ENCODE measurements at places on chromosomes 7 and 10. TPM values are rescaled to one million over a fixed set of nuclear protein-coding genes. Genes with fewer than 3 reads are reported as not detected.
A peak's percentile ranks its signal among the peaks of the same experiment; 100 is the strongest.

DNA sequence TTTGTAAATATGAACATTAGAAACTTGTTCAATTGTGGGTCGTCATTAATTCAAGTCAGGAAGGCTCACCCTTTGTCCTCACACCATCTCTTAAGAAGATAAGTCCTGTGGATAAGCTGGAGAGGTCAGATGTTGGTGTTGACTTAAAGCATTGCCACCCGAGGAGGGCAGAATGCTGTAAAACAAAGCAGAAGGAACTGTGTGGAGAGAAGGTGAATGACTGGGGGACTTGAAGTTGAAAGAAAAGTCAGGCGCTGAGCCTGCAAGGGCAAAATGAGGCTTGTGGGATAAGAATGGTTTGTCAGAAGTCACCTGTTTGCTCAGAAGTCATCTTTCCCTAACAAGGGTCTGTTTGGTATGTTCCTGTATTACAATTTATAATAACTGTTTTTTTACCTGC lies 9.1 kb downstream of the RPA3 start:
- H3K36me3 ChIP-seq, result no peaks in the 10 kb centered on the region
- no peaks in the 10 kb centered on the region for H3K4me1 ChIP-seq
- no peaks in the 10 kb centered on the region for H3K27me3 ChIP-seq
- no peak overlapping the region for H3K27ac ChIP-seq
- no peak overlapping the region for H3K4me3 ChIP-seq
- no peak for DNase-seq

- H3K4me3 ChIP-seq, result no peak overlapping the region
- H3K27ac ChIP-seq, result no peak overlapping the region
- no peaks in the 10 kb centered on the region for H3K27me3 ChIP-seq
- no peak for DNase-seq
These were observed 24.6 kb downstream of the BRI3 start for GRCh38 chr7:98305951-98306535.

DNA sequence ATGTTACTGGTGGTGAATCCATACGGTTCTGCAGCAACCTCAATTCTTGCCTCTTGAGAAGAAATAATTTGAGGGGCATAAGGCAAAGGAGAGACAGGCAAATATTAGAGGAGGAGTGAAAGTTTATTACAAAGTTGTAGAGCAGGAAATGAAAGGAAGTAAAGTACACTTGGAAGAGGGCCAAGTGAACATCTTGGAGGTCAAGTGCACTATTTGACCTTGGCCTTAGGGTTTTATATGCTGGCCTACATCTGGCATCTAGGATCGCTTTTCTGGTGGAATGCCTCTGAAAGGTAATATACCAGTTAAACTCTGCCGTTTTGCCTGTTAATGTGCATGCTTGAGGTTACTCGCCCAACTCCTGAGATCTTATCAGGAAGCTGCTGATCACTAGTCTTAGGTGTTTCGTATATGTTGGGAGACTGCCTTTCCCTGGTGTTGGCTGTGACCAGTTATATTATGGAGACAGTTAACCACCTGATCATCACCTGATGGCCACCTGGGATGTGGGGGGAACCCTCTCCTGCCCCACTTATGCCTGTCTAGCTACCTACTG lies 66.1 kb upstream of the CYP2C18 start:
- H3K27me3 ChIP-seq, result no peaks in the 10 kb centered on the region
- H3K27ac ChIP-seq, result no peak overlapping the region
- DNase-seq, result no peak

DNA sequence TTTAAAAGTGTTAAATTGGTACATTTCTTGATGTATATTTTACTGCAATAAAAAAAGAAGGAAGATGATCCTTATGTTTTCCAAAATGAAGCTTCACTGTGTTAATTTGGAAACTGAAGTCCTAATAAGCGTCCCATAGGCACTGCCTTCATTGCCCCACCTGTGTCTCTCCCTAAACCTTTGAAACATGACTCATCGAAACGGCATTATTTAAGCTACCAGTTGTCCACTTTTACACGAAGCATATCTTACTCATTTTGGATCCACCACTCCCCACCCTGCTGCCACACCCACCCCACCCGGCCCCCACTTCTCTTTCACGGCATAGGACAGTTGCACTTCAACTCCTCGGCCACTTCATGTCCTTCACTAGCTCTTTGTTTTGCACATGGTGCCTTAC lies 85.5 kb downstream of the KIAA1549 start:
- no peak overlapping the region for H3K27ac ChIP-seq
- no peak overlapping the region for H3K4me3 ChIP-seq
- no peak for DNase-seq
- H3K36me3 ChIP-seq, result peaks cover 5% of the 10 kb centered on the region

DNA sequence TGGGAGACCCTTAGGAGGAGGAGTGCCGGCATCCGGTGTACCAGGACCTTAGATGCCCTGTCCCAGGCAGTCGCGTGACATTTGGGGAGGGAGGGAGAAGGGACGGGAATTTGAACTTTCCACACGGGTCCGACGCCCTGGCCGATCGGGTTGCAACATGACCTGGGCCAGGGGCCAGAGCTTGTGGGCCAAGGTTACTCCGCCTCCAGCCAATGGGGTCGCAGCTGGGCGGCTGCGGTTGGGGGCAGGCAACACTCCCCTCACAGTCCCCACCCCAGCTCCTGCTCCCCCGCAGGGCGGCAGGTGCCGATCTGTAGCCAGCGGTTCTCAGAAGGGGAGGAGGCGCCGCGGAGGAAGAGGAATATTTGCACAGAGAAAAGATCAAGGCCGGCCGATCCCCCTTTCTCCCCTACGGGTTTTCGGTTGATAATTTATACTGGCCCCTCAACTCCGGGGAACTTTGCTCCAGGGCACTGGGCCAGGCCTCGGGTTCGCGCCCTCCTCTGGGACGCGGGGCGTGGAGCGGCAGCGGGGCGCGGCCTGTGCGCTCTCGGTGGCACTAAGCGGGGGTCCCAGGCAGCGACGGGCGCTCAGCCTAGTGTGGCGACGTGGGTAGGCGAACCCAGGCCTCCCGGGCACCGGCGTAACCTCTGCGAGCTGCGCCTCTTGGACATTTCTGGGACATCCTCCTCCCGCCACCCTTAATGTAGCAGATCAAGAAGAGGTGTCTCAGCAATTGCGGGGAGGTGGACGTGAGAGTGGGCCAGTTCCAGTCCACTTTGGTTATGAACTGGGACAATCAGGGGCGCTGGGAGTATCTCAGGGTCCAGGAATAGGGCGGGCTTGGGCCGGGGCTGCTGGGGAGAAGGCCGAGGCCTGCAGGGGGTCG lies 1.2 kb downstream of the MLXIPL start:
- H3K27ac ChIP-seq, result no peak overlapping the region
- H3K36me3 ChIP-seq, result no peaks in the 10 kb centered on the region
- H3K4me1 ChIP-seq, result peaks cover 5% of the 10 kb centered on the region
- H3K27me3 ChIP-seq, result peaks cover 72% of the 10 kb centered on the region

DNA sequence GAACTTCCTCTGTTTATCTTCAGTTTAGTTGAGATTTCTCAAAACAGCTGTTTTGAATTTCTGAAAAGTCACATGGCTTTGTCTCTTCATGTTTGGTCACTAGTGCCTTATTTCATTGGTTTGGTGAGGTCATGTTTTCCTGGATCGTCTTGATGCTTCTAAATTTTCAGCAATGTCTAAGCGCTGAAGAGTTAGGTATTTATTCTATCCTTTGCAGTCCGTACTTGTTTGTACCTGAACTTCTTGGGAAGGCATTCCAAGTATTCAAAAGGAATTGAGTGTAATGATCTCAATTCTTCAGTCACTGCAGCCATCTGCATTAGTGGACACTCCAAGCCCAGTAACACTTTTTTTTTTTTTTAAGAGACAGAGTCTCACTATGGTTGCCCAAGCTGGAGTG lies 67.7 kb downstream of the HERC4 start:
- no peak overlapping the region for H3K27ac ChIP-seq
- no peak overlapping the region for H3K4me3 ChIP-seq
- no peak for DNase-seq
- H3K27me3 ChIP-seq, result no peaks in the 10 kb centered on the region

- H3K4me1 ChIP-seq, result peaks cover 33% of the 10 kb centered on the region
- H3K27ac ChIP-seq, result peak within 1 kb of the TSS; percentile 87
- no peaks in the 10 kb centered on the region for H3K27me3 ChIP-seq
- peak; percentile 47 for DNase-seq
- H3K4me3 ChIP-seq, result peak within 1 kb of the TSS; percentile 4
- H3K36me3 ChIP-seq, result no peaks in the 10 kb centered on the region
These were observed at the start of gene TBXAS1 for GRCh38 chr7:139829025-139829774. Gene TBXAS1, plus strand, starts transcription at chr7:139829264. Its CDS starts 127 bp downstream, at chr7:139829391.

- no peak overlapping the region for H3K4me3 ChIP-seq
- H3K27ac ChIP-seq, result no peak overlapping the region
- H3K4me1 ChIP-seq, result no peaks in the 10 kb centered on the region
These were observed 156.5 kb downstream of the WDR37 start for GRCh38 chr10:1212571-1213141.

DNA sequence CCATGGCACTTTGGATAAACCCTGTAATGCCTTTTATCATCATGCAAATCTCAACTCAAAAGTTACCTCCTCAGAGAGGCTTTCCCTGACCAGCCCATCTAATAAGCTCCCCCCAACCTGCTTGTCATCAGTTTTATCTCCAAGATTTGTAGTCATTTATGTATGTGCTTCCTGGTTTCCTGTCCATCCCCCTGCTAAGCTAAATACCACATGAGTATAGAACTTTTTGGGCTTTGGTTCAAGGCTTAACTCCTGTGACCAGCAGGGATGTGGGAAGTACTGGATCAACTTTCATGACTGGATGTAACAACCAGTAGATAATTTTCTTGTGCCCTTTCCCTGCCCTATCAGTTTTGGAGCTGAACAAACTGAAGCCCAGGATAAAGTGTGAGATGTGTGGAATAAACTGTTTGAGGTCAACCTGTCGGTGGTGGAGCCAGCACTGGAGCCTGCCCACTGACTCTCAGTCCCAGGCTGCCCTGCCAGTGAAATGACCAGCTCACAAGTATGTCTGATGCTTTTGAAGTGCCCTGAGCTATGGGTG lies 148.6 kb downstream of the CYP26A1 start:
- H3K36me3 ChIP-seq, result no peaks in the 10 kb centered on the region
- DNase-seq, result no peak
- no peak overlapping the region for H3K27ac ChIP-seq
- H3K27me3 ChIP-seq, result peaks cover 21% of the 10 kb centered on the region
- no peaks in the 10 kb centered on the region for H3K4me1 ChIP-seq
- H3K4me3 ChIP-seq, result no peak overlapping the region

DNA sequence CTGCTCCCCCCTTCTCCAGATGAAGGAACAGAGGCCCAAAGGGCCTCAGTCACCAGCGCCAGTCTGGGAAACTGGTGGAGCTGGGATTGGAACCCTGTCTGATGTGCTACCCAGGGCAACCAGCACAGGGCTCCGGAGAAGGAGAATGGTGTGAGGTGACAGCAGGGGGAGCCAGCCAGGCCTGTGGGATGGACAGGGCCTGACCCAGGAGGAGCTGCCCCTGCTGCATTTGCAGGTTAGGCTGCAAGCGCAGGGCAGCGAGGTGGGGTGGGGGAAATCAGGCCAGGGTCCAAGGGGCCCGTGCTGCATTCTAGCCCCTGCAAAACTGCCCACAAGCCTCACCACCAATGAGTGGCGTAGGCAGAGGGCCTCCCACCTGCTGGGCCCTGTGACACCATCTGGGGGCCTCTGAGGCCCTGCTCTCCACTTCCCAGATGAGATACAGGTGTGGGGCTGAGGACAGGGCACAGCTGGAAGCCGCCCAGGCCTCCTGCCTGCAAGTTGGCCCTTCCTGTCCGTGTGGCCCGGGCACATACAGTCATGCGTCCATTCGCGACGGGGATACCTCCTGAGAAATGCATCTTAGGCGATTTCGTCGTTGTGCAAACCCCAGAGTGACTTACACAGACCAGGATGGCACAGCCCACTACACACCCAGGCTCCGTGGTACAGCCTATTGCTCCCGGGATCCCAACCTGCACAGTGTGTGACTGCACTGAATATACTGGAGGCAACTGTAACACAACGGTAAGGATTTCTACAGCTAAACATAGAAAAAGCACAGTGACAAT lies 45.3 kb downstream of the RASGEF1A start:
- no peak overlapping the region for H3K4me3 ChIP-seq
- no peaks in the 10 kb centered on the region for H3K4me1 ChIP-seq
- H3K36me3 ChIP-seq, result no peaks in the 10 kb centered on the region
- peaks cover 46% of the 10 kb centered on the region for H3K27me3 ChIP-seq
- H3K27ac ChIP-seq, result no peak overlapping the region

DNA sequence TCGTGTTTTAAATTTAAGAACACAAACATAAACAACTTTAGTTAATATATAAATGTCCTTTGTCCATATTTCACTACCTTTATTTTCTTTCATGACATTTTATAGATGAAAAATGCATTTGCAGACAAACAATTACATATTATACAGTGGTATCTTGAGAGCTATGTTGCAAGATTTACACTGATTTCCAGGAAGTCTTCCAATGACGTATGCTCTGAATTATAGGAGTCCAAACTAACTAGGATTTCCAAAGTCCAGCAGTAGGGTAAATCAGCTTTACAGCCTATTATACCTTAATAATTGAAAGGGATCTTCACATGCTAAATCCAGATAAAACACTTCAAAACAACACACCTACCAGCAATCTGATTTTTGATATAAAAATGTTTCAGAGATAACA lies 69.4 kb downstream of the HYCC1 start:
- peaks cover 6% of the 10 kb centered on the region for H3K4me1 ChIP-seq
- H3K27me3 ChIP-seq, result no peaks in the 10 kb centered on the region
- no peak overlapping the region for H3K4me3 ChIP-seq
- H3K27ac ChIP-seq, result no peak overlapping the region
- H3K36me3 ChIP-seq, result peaks cover 6% of the 10 kb centered on the region
- peak; percentile 75 for DNase-seq

GRCh38 chr10:63209705-63210104 lies 76.6 kb downstream of the NRBF2 start:
- peak; percentile 49 for DNase-seq
- H3K4me3 ChIP-seq, result no peak overlapping the region
- peaks cover 16% of the 10 kb centered on the region for H3K4me1 ChIP-seq
- no peak overlapping the region for H3K27ac ChIP-seq

DNA sequence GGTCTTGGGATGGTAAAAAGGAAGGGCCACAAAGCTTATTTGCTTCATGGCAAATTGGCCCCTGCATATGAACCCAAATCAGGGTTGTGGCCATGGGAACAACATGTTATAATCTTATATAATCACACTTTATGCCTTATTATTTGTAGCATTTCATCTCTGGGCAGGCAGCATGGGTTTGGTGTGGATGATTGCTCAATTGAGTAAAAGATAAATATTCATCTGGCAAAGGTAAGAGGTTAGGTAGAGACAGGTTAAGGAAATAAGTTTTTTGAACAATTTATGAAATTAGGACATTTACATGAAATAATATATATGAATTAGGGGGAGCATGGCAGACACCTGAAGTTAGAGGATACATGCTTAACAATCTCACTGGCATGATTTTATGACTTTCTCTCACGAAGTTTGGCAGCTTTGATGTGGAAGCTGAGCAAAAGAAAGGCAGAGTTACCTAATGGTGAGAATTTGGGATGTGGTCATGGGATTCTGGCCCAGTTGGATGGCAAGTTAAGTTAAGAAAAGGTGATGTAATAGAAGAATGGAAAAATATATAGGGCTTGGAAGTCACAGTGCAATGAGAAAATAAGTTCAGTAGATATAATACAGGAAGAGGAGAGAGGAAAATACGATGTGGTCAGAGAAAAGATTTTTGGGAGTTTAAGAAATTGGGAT lies 88.1 kb upstream of the FAM3C start:
- no peak for DNase-seq
- H3K27ac ChIP-seq, result no peak overlapping the region
- H3K4me1 ChIP-seq, result no peaks in the 10 kb centered on the region
- peaks cover 1% of the 10 kb centered on the region for H3K27me3 ChIP-seq
- H3K36me3 ChIP-seq, result no peaks in the 10 kb centered on the region

The MYOZ1 gene
- 0.18 TPM for total RNA-seq

The ADCYAP1R1 gene
- total RNA-seq, result not detected

The SPAG6 gene
- total RNA-seq, result not detected

The IFIT1 gene
- total RNA-seq, result 7.5 TPM

The AVPI1 gene
- 30.8 TPM for total RNA-seq

The CPEB3 gene
- 0.18 TPM for total RNA-seq

Data from IMR-90 (cell line).